Left renal pelvis (tissue), 4 donors: ENCODE measurements at places on chromosomes 5 and 9. TPM values are rescaled to one million over a fixed set of nuclear protein-coding genes. Genes with fewer than 3 reads are reported as not detected.

DNA sequence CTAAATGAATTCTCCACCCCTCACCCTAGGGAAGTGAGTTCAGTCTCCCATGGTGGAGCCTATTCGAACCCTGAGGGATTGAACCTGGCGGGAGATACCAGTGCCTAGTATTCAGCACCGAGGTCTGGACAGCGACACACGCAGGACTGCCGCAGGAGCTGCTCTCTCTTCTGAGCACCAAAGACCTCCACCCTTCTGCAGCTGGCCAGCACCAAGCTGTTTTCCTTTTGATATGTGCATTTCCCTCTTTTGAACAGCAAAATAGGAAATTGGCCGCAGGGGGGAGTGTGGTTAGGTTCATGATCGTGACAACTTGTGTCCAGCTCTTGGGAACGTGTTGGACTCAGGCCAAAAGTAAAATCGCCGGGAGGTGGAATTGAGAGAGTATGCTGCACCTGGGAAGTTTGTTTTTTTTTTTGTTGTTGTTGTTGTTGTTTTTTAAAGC, 1.2 kb upstream of the PCSK1 start:
- peak; percentile 31 for DNase-seq

- DNase-seq: no peak
These were observed 159.1 kb downstream of the ROR2 start for GRCh38 chr9:91790917-91791316.

DNA sequence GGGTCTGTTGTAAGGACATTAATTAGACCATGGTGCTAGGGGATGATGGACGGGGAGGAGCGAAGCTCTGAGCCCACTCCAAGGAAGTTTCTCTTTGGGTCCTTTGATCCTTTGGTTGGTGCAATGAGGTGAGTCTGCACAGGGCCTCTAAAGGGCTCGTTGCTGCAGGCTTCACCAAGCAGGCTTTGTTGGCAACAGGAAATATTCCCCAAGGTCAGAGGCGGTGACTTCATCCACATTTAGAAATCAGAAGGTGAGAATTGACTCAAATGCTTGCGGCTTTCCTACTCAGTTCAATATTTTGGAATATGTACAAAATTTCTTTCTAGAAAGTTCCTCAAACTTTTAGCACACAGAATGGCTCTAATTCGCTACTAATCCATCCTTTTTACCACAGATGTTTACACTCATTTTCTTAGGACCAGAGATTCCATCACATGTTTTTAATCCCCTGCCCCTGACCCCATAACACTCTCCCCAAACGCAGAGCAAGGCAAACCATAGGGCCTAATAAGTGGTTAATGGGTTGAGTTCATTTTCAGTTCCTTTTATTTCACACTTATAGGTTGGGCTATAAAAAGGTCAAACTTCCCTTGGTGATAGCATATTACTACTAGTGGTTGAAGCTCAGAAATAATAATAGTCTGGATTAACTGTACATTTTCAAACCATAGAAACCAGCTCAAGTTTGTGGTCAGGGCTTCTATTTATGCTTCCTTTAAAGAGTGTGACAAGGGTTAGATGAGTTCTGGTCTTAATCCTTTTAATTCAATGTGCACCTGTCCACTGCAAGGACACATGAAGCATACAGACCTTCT, 37.3 kb upstream of the TMEM252 start:
- no peak for DNase-seq

DNA sequence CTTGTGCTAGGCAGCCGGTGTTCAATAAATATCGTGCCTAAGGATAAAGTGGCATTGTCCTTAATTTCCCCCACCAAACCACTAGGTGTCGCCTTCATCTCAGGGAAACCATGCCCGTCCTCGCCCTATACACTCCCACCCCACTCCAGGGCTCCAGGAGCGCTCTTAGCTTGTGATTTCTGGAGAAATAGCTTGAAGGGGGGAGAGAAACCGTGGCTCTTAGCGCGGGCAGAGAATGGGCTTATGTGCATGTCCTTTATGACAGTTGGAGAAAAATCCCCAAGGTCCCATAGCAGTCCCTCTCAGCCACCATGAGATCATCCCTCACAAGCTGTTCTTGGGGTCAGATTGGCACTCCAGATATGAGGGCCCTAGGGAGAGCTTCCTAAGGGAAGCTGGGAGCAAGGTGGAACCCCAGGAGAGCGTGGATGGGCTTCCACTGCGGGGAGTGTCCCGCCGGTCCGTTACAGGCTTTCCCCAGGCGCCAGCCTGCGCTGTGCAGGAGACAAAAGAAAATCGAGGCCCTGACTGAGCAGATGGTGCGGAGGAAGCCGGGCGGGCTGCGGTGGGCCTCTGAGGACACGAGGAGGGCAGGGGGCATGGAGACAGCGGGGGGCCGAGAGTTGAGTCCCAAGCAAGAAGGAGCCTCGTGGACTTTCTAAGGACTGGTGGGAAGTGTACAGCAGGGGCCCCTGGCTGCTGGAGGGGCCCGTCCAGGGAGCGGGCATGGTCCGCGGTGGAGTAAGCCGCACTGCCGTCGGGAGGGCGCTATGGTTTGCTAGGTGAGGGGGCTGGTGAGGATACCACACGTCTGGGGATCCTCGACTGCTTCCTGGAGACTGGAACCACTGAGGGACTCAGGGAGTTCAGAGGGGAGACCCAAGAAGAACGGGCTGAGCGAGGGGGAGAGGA, 750 bp upstream of the NPR2 start:
- DNase-seq: peak; percentile 69

DNA sequence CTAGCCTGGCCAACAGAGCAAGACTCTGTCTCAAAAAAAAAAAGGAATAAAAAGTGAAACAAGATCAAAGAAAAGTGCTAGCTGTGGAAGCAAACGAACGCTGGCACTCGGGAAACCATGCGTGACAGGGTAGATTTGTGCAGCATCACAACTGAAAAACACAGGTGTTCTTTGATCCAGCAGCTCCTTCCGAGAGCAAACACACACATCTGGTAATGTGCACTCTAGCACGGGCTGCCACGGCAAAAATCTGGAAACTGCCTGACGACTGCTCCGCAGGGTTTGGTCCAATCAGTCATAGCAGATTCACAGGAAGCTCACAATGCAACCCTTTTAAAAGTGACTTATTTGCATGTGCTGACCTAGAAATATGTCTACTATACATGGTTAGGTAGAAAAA, 80.0 kb downstream of the SYK start:
- no peak for DNase-seq

Gene TMEM252
- 8.2 TPM for polyA plus RNA-seq
